ENCODE measurements at places on chromosomes 7 and 10.

GRCh38 chr7:134300988-134301387 lies 15.7 kb downstream of the SLC35B4 start:
- DNase-seq = no peak

DNA sequence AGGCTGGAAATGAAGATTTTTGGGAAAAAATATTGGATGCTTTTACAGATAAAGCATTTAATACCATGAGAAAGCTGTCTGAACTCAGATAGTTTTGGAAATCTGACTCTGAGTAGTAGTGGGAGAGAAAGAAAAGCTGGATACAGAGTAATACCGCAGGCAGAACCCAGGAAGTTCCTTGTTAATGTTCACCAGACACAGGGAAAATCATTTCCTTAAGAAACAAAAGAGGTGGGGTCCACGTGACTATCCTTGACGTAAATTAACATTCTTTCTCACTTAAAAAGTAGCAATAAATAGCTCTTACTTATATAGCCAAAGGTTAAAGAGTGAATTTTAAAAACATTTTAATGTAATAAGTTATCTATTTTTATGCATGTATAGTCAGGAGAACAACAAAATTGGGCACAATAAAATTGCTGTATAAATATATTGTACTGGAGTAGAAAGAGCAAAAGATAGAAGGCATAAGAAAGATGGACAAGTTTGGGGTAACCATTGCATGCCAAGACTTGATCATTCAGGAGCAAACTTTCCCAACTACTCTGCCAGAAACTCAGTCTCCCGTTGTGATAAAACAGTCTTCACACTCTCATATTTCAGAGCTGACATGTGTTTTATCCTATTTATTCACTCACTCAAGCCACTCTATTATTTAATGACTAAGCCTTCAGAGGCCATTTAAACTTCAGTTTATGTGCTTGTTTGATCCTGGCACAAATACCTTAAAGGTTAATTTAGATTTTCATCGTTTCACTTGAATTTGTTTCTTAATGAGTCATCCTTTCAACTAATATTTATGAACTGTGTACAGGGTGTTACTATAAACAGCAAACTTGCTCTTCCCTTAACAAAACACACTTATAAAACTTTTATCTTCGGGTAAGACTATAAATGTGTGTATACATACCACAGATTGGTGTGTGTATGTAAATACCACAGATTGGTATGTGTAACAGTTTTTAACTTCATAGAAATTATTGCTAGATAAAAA lies 143.1 kb downstream of the GNAI1 start:
- no peak for DNase-seq

DNA sequence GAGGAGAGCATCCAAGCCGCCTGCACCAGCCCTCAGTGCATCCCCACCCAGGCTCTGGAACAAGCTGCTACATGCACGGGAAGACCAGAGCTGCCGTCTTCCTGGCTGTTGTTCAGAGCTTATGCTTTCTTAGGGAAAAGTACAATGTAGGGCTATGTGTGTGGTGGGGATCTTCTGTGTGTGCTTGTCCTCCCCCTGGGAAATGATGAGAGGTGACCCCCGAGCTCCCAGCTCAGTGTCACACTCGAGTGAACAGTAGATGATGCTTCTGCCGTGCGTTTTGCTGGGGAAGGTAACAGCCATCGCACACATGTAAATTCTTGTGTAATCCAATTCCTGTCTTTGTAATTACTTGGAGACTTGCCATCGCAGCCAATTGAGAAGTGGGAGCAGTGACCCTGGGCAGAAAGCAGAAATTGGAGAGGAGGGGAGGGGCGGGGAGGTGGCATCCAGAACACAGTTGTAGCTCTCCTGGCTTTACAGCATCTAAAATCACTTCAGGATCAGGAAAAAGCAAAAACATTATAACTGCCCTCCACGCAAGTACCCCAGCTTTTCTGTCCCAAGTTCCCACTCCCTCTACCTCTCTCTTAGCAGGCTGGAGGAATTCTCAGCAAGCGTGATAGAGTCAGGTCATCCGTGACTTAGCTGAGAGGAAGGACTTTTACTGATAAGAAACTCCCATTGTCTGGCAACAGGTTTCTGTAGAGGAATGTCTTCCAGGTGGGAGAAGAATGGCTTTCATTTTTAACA lies 149.6 kb downstream of the TCF7L2 start:
- peak; percentile 68 for DNase-seq

GRCh38 chr7:148914208-148914777 lies 30.2 kb upstream of the EZH2 start:
- no peak for DNase-seq

GRCh38 chr7:94064541-94065191 lies 60.5 kb upstream of the BET1 start:
- no peak for DNase-seq

DNA sequence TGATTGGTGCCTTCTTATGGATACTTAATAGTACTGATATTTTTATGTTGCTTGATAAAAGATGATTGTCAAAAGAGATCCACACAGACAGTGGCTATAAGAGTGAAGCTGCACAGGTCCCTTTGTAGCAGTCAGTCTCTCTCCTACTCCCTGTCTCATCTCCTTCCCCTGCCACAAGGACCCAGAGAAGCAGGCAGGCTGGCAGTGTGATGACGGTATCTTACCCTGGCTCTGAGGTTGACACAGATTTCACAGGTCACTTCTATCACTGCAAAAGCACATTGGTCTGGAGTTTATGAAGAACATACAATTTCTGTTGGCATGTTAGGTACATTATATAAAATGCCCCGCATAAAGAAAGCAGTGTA lies 64.4 kb upstream of the AHR start:
- no peak for DNase-seq

GRCh38 chr10:70902661-70903261 lies 14.4 kb upstream of the PCBD1 start:
- no peak for DNase-seq

GRCh38 chr10:8349610-8350249 lies 295.2 kb downstream of the GATA3 start:
- peak; percentile 1 for DNase-seq

DNA sequence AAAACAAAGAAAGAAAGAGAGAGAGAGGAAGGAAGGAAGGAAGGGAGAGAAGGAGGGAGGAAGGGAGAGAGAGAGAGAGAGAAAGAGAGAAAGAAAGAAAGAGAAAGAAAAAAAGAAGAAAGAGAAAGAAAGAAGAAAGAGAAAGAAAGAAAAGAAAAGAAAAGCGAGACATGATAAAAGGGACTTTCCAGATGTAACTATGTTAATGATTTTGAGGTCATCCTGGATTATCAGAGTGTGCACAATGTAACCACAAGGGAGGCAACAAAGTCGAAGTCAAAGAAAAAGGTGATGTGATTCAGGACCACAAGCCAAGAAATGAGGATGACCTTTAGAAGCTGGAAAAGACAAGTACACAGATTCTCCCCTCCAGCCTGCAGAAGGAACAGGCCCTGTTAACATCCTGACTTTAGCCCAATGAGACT lies 48.9 kb upstream of the PAX2 start:
- DNase-seq = no peak

DNA sequence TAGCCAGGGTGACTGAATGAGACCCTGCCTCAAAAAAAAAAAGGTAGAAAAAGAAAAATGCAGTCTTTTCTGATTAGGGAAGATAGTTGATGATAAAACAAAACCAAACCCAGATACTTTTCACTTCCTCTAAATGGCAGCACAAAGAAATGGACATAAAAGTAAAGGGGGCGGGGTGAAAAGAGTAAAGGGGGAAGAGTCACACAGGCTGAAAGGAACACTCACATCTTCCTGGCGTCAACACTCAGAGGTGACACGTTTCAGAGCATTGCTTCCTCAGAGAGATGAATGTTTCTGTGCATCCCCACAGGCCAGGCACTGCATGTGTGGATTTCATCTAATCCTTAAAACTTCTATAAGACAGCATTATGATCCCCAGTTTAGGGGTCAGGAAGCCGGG lies 81.2 kb downstream of the HIPK2 start:
- DNase-seq = no peak
